ENCODE measurements at places on chromosomes 2 and 18.

GRCh38 chr2:70698847-70699246 lies 69.2 kb downstream of the ADD2 start:
- DNase-seq = no peak

DNA sequence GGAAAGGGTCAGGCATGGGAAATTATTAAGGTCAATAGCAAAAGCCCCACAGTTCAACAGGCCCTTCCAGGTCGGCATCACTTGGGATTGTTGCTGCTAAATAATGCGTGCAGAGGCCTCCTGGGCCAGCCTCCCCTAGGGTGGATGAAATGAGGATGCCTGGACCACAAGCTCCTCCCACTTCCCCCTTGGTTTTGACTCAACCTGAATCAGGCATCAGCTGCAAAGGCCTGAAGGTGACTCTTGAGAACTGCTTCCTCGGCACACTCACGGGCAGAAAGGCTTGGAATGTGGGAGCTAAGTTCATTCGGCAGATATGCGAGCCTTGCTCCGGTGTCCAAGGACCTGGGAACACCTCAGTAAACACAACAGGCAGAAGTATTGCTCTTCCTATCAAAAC lies 69.3 kb downstream of the MBP start:
- DNase-seq = peak; percentile 91

DNA sequence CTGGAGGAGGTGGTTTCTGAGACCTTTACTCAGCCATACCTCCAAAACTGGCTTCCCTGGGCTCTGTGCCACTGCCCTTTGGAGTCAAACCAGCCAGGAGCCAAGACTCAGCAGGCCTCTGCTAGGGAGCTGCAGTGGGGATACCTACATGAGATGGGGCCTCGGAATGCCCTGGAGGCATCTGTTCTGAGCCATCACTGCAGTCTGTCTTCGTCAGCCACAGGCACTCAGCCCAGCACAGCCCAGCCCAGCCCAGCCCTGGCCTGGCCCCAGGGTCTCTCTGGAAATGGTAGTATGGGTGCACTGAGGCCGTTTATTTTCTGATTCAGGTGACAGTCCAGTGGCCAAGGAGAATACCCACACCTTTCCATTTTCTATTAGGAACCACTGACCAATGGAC lies 209.8 kb downstream of the CELF4 start:
- DNase-seq = no peak

DNA sequence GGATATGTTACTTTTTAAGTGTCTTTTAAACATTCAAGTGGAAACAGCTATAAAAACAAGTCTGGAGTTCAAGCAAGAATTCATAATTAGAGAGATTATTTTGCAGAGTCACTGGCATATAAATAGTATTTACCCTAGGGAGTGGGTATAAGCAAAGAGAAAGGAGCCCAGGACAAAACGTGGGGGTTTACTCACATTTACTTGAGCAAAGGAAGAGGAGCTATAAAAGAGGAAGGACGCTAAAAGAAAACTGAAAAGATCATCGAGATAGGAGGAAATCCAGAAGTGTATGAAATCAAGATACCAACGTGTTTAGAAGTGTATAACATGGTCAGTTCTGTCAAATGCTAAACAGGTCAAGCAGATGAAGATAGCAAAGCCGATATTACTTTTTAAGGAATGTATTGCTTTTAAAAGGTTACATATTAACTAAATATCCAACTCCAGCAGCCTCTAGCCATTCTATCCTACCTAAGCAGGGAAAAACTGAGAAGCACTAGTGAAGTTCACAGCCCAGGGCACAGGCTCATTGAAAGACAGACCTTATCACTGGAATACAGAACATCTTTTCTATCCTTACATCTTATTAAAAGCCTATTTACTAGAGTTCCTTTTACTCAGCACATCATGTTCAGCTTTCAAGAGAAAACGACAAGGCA lies 8.6 kb downstream of the KANSL1L start:
- DNase-seq = no peak

DNA sequence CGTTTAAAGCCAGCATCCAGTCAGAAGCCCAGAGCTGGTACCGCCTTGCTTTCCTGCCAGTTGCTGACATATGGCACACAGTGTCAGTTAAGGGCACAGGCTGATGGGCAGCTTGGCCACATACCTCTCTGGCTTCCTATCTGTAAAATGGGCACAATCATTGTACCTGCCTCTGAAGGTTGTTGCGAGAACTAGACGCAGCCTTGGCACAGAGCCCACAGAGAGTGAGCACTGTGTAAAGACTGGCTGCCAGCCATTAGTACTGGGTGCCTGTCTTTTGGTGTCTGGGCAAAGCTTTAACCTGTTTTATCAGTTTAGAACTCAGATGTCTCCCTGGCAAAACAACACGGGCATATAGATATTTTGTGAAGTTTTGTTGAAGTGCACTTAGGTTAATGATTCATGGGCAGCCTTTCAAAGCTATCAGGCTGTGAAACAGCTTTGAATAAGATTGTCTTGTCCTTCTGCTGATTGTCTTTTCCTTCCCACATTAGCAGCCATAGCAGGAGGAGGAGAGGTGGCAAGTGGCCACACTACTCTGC lies 269.5 kb downstream of the NEDD4L start:
- DNase-seq = no peak

GRCh38 chr18:80244956-80245730 lies 2.2 kb downstream of the PARD6G start:
- DNase-seq = no peak

DNA sequence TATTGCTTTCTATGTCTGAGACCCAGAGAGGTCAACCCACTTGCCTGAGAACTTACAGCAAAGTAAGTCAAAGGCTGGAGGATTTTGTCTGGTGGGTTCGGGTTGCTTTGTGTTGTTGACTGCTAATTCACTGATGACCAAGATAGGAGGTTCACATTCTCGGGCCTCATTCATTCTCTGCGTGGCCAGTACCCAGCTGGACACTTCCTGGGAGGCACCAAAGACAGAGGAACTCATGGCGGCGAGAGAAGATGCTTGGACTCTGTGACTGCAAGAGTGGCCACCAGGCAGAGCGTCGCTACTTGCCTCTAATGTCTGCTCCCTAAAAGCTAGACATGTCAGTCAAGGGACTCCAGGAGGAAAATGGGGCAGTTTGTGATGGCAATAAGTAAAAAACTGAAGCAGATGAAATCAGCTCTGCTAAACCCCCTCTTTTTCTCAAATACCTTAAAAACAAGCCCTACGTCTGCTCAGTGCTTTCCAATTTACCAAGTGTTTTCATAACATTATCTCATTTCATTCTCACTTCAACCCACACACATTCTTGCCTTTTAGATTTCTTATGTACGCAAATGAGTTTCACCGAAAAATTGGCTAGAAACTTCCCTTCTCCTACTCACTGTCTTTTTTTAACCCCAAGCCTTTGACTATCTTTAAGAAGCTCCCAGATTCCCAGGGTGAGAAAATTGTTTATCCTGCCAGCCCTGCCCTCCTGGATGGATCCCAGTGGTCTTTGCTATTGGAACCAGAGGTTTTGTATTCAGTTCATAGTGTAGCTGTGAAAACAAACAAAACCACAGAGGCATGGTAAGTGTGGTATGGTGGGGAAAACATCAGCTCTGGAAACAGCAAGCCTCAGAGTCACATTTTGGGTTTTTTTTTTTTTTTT lies 4.9 kb upstream of the LBH start:
- DNase-seq = peak; percentile 39

Data from activated CD4-positive, alpha-beta T cell treated with anti-CD3 and anti-CD28 coated beads, Interleukin-2, amount 10 ng/mL, durations not matched to agents 7 days and 5 days (primary cell).